ENCODE measurements at places on chromosomes 6 and 20.

DNA sequence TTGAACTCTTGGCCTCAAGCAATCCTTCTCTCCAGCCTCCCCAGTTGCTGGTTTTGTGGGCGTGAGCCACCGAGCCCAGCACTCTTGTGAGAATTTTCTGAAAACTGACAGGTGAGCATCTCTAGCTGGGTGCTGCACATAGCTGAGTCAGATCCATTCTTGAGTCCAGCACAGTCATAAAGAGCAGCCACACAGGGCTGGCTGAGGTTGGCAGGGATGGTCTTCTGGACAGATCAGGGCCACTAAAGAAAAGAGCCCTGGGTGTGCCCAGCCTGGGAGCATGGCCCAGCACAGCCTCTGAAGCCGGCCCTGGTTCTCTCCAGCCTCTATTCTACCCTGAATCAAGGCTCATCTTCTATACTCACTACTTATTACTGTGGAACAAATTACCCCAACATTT lies 11.5 kb downstream of the DLGAP4 start:
- no peak for DNase-seq

- no peak for DNase-seq
Observed at GRCh38 chr20:32977281-32978008, 26.8 kb downstream of the SUN5 start.

- DNase-seq: no peak
Observed at GRCh38 chr6:158356586-158357546, 44.6 kb downstream of the TULP4 start.

DNA sequence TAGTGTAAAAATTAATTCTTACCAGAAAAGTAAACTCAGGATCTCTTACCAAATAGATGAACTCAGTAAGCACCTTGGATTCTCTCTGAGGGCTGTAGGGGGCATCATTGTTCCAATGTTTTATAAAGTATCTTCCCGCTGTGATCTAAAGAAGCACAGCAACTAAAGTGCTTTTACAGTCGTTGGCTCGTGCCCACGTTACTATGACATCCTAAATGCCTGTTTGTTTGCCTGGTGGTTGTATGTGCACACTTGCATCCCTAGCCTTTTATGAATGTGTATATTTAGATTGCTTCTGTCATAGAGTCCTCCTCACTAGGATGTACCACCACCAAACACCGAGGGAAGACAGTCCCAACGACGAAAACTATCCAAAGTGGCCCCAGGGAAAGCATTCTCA lies 34.5 kb downstream of the SLX4IP start:
- DNase-seq: peak; percentile 92

GRCh38 chr6:131156411-131156810 lies 21.1 kb downstream of the AKAP7 start:
- no peak for DNase-seq

GRCh38 chr6:126625019-126625418 lies 285.1 kb downstream of the CENPW start:
- DNase-seq: peak; percentile 58

DNA sequence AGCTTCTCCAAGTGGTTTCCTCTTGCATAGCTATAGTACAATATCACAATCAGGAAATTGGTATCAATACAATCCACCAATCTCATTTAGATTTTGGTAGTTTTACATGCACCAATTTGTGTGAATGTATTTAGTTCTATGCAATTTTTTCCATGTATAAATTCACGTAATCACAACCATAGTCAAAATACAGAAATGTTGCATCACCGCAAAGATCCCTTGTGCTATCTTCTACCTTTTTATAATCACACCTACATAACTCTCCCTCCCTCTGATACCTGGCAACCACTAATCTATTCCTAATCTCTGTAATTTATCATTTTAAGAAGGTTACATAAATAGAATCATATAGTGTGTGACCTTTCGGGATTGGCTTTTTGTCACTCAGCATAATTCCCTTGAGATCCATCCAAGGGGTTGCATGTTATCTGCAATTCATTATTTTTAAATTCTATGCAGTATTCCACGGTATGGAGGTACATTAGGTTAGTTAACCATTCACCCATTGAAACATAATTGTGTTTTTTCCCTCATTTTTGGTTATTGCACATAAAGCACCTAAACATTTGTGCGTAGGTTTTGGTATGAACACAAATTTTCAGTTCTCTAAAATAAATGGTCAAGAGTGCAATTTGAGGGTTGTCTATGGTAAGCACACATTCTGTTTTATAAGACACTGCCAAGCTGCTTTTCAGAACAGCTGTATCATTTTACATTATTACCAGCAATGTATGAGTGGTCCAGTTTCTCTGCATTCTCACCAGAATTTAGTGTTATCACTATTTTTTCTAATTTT lies 95.1 kb upstream of the SLC22A23 start:
- DNase-seq: no peak

- DNase-seq: no peak
Observed at GRCh38 chr20:16926626-16927430, 178.7 kb downstream of the OTOR start.

- peak; percentile 16 for DNase-seq
Observed at GRCh38 chr6:39411465-39411864, 89.0 kb upstream of the KCNK16 start.

GRCh38 chr6:7469696-7470095 lies 71.8 kb upstream of the DSP start:
- peak; percentile 44 for DNase-seq

DNA sequence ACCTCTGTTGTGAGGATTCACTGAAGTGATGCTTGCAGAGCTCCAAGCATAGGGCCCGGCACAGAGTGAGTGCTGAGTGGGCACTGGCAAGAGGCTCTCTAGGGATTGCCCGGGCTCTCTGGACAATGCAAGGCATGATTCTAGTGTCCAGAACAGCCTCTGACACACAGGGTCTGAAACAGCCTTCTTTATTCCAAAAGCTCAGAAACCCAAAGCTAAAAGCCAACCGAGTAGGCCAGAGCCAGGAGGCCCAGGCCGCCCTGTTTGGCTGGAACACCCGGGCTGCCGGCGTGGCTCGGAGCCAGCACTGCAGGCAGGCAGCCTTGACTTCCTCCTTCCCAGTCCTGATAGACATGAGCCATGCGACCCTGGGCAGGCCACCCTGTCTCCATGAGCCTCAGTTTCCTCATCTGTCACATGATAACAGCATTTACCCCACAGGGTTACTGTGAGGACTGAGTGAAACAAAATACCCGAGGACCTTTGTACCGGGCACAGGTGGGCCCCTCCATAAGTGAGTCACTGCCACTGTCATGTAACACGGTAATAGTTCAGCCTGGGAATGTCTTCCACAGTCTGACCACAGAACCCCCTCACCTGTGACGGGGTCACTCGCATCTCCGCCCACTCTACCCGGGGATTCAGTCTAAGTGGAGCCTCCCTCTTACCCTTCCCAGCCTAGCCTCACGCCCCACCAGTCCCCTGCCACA lies 51.5 kb downstream of the PTPRT start:
- DNase-seq: no peak

- DNase-seq: no peak
Observed at GRCh38 chr6:151322570-151322969, 68.8 kb downstream of the ZBTB2 start.

DNA sequence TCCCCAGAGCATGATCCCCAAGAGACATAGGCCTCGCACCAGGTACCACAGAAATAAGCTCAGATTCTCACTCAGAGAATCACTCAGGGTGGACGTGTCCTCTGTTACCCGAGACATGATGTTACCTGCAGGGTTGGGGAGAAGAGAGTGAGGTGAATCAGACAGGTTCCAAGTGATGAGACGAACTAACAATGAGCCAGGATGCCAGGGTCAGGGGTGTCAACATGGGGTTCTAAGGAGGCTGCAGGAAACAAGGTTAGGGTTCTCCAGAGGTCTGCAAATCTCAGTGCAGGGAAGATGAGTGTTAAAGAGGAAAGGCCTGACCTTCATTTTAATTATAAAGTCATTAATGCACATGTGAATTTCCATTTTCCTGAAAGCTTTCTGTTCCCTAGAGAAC lies 2.5 kb downstream of the TAP1 start:
- DNase-seq: no peak

DNA sequence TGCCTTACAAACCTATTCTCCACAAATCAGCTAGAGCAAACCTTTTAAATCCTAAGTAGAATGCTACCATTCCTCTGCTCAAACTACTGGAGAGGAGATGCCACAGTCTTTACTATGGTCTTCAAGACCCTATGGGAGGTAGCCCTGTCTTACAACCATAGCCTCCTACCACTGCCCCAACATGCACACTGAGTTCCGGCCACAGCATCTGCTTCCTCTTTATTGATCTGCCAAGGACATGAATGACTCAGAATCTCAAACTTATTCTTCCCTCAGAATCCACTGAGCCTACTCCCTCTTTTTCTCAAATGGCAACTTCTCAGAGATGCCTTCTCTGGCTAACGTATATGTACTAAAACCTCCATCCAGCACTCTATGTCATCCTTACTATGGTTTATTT lies 12.2 kb upstream of the ANKEF1 start:
- peak; percentile 35 for DNase-seq

GRCh38 chr20:24986436-24987015 lies 6.0 kb downstream of the APMAP start:
- DNase-seq: no peak

GRCh38 chr6:110814102-110815014 lies 911 bp downstream of the CDK19 start:
- DNase-seq: peak; percentile 51

- DNase-seq: peak; percentile 84
Observed at GRCh38 chr6:52423971-52424381, 3.8 kb downstream of the EFHC1 start.

DNA sequence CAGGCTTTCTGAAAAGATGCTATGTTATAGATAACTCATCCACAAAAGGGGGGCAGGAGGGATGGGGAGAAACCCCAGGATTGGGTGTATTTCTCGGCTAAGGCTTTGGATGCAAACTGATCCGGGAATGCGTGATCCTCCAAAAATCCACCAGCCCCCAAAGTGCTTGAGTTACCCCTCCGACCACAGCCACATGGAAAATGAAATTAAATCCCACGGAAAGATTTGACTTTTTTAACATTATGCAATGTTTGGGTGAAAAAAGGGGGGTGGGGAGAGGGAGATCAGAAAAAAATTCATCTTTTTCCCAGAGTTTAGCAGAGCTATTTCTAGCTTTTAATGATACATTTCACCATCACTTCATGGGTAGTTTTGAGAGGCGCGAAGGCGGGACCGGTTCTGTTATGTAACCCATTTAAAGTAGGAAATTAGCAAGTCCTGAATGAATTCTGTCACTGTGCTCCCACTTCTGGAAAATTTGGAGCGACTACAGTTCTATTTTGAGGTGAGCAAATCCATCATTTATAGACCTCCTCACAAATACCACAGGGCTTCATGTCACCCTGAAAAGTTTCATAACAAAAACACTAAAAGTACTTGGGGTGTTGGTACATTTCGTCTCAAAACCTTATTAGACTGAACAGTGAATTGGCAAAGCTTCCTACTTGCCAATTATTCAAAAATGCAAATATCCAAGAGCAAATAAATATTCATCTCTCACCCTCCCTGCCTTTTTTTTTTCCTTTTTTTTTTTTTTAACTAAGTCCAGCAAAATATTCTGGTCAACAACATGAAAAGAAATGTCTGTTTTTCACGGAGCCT lies 51.9 kb upstream of the NFATC2 start:
- no peak for DNase-seq

GRCh38 chr6:79077715-79078074 lies 359 bp downstream of the PHIP start:
- no peak for DNase-seq

- no peak for DNase-seq
Observed at GRCh38 chr6:121867095-121867494, 431.6 kb downstream of the GJA1 start.

GRCh38 chr6:89970072-89970471 lies 75.8 kb downstream of the GJA10 start:
- no peak for DNase-seq

DNA sequence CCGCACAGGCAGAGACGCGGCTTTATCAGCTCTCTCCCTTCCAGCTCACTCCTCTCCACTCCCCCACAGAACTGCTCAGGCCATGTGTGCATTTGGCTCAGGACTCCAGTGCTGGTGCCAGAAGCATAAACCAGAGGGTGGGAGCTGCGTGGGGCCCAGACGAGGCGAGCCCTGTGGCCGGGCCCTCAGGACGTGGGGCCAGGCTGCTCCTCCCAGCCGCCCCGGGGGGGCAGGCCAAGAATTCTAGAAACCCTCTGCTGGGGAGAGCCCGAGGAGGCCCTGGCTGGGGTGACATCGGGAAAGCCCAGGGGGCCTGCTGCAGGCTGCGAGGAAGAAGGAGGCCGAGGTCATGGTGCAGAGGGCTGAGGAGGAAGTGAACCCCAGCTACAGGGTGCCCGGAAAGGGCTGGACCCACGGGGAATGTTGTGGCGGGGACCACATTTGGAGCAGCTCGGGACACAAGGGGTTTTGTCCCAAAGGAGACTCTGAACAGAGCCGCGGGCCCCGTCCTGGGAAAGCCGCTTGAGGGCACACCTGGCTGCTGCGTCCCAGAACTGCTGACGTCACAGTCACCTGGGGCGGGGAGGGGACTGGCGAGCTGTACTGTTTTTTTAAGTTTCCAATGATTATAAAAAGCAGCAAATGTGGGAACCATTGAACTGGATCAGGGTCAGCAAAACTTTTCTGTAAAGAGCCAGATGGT lies 107.1 kb downstream of the BANF2 start:
- peak; percentile 85 for DNase-seq

DNA sequence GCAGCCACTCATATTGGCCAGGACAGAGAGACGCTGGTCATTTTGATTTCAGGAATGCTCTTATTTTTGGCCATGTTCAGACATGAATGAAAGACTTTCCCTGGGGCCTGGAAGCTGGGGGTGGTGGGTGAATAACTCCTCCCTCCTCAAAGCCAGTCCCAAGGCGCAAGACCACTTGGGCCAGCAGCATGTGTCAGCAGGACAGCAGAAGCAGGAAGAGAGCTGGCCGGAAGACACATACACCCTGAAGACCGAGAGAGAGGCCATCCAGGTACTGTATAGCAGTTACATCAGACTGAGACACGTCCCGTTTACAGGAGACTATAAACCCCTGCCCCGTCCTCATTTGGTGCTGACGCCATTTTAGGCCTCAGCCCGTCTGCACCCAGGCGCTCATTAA lies 29.2 kb upstream of the ULBP3 start:
- no peak for DNase-seq

GRCh38 chr6:89132057-89132456 lies 13.8 kb upstream of the PM20D2 start:
- no peak for DNase-seq

DNA sequence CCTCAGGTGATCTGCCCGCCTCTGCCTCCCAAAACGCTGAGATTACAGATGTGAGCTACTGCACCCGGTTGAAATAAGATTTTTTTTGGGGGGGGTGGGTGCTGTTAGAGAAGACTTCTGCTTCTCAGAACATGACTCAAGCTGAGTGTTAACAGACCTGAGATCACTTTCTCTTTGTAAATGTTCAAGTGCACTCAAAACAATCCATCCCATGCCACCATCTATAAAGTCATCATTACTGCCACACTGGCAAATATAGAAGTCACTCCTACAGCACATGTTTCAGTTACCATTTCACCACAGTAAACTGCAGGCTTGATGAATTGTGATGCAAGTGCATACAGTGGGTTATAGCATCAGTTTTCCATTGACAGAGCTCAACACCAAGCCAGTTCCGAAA lies 9.0 kb downstream of the VPS16 start:
- no peak for DNase-seq

- DNase-seq: no peak
Observed at GRCh38 chr20:12721636-12722035, 287.1 kb upstream of the SPTLC3 start.
